ENCODE measurements at places on chromosomes 6 and 20. TPM values are rescaled to one million over a fixed set of nuclear protein-coding genes. Genes with fewer than 3 reads are reported as not detected.
A peak's percentile ranks its signal among the peaks of the same experiment; 100 is the strongest.

Gene TAF8
- 25.8 TPM for total RNA-seq

- no peak overlapping the region for H3K27ac ChIP-seq
- no peak for DNase-seq
- no peaks in the 10 kb centered on the region for H3K36me3 ChIP-seq
- no peak overlapping the region for H3K4me3 ChIP-seq
These were observed 189.1 kb upstream of the TCF21 start for GRCh38 chr6:133699741-133700385.

GRCh38 chr6:43489277-43490072 lies 12.1 kb downstream of the TJAP1 start:
- no peaks in the 10 kb centered on the region for H3K27me3 ChIP-seq
- H3K4me1 ChIP-seq = no peaks in the 10 kb centered on the region
- no peak overlapping the region for H3K4me3 ChIP-seq

Gene NTSR1
- total RNA-seq = not detected

Gene SIRPB2
- total RNA-seq = not detected

DNA sequence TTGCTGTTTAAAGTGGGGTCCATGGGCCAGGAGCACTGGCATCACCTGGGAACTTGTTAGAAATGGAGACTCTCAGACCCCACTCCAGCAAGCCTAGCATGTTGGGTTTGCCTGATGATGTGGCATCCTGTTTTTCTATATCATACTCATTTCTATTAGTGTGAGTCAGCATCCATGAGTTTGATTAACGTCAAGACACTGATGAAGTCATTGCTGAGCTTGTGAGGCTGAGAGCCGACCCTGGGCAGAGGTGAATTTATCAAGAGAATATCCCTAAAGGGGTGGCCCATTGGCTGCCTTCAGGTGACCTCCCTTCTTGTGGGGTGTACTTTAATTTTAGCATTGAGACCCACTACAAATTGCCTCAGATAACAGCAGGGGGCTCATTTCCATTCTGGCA lies 43.4 kb upstream of the RNF144B start:
- no peak for DNase-seq
- H3K36me3 ChIP-seq = no peaks in the 10 kb centered on the region
- H3K27ac ChIP-seq = peak overlapping the region; percentile 93
- peaks cover 64% of the 10 kb centered on the region for H3K4me1 ChIP-seq

Gene CST5
- total RNA-seq = not detected

Gene TJAP1
- 16.3 TPM for total RNA-seq

DNA sequence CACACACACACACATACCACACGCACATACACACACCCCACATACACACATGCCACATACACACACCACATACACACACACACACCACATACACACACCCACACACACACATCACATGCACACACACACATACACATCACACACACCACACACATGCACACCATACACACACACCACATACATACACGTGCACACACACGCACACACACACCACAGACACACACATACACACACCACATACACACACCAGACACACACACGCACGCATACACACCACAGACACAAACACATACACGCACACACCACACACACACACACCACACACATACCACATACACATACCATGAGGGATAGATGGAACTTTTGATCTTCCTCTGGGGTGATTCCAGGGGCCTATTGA lies 90.2 kb downstream of the DLGAP4 start:
- H3K4me1 ChIP-seq = no peaks in the 10 kb centered on the region
- DNase-seq = no peak
- H3K4me3 ChIP-seq = no peak overlapping the region
- H3K36me3 ChIP-seq = no peaks in the 10 kb centered on the region
- H3K27me3 ChIP-seq = no peaks in the 10 kb centered on the region

- peaks cover 6% of the 10 kb centered on the region for H3K4me1 ChIP-seq
- DNase-seq = no peak
- no peak overlapping the region for H3K4me3 ChIP-seq
- H3K27ac ChIP-seq = no peak overlapping the region
- H3K36me3 ChIP-seq = no peaks in the 10 kb centered on the region
- no peaks in the 10 kb centered on the region for H3K27me3 ChIP-seq
These were observed 835 bp downstream of the PRR18 start for GRCh38 chr6:166307082-166308032.

- DNase-seq = no peak
These were observed 127.2 kb downstream of the CDC5L start for GRCh38 chr6:44514576-44515193.

GRCh38 chr20:18728165-18728869 lies 85.3 kb upstream of the SCP2D1 start:
- H3K36me3 ChIP-seq = no peaks in the 10 kb centered on the region
- no peak overlapping the region for H3K27ac ChIP-seq
- H3K27me3 ChIP-seq = no peaks in the 10 kb centered on the region
- peaks cover 32% of the 10 kb centered on the region for H3K4me1 ChIP-seq
- peak overlapping the region; percentile 31 for H3K4me3 ChIP-seq
- peak; percentile 82 for DNase-seq

Gene PRDM13
- not detected for total RNA-seq

- H3K27ac ChIP-seq = no peak overlapping the region
- H3K27me3 ChIP-seq = no peaks in the 10 kb centered on the region
- no peaks in the 10 kb centered on the region for H3K4me1 ChIP-seq
- H3K4me3 ChIP-seq = no peak overlapping the region
These were observed 183.2 kb downstream of the TINAG start for GRCh38 chr6:54491431-54491830.

DNA sequence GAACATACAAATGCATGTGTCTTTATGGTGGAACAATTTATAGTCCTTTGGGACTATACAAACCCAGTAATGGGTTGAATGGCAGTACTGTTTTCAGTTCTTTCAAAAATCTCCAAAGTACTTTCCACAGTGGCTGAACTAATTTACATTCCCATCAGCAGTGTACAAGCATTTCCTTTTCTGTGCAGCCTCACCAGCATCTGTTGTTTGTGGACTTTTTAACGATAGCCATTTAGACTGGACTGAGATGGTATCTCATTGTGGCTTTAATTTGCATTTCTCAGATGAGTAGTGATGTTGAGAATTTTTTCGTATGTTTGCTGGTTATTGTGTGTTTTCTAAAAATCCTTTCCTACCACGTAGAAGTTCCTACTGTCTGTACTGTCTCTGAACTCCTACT lies 327.2 kb upstream of the ZFP64 start:
- H3K4me1 ChIP-seq = no peaks in the 10 kb centered on the region
- H3K27ac ChIP-seq = no peak overlapping the region
- DNase-seq = no peak

GRCh38 chr6:117906958-117907600 lies at the start of gene SLC35F1:
Gene SLC35F1, plus strand, starts transcription at chr6:117907264.
- H3K36me3 ChIP-seq = no peaks in the 10 kb centered on the region
- H3K27me3 ChIP-seq = no peaks in the 10 kb centered on the region
- H3K4me3 ChIP-seq = no peak within 1 kb of the TSS
- DNase-seq = no peak
- H3K4me1 ChIP-seq = no peaks in the 10 kb centered on the region

GRCh38 chr6:38021571-38021970 lies 202.0 kb downstream of the ZFAND3 start:
- no peak overlapping the region for H3K27ac ChIP-seq
- no peak for DNase-seq
- H3K36me3 ChIP-seq = no peaks in the 10 kb centered on the region
- H3K27me3 ChIP-seq = no peaks in the 10 kb centered on the region
- no peak overlapping the region for H3K4me3 ChIP-seq

DNA sequence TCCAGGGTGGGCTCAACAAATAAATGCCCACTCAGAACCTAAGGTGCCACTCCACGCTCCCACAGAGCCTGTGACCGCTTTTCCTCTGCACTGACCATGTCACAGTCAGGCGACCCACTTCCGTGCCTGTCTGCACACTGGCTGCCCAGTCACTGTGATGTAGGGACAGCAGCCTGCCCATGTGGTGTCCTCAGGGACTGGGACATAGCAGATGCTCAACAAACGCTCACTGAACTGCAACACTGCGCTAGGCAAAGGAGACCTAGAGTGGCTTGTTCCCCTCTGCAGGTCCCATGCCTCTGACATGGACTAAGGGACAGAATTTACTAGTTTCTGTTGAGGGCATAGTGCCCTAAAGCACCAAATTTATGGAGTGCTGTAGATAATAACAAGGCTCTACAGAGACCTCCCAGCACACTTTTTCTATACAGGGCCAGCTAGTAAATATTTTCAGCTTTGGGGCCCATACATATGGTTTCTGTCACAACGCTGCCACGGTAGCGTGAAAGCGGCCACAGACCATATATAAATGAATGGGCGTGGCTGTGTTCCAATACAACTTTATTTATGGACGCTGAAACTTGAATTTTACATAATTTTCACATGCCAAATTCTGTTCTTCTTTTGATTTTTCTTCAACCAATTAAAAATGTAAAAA lies 57.8 kb upstream of the MRPS10 start:
- H3K27me3 ChIP-seq = no peaks in the 10 kb centered on the region
- H3K27ac ChIP-seq = no peak overlapping the region
- no peak for DNase-seq
- no peak overlapping the region for H3K4me3 ChIP-seq
- peaks cover 5% of the 10 kb centered on the region for H3K4me1 ChIP-seq

- no peaks in the 10 kb centered on the region for H3K27me3 ChIP-seq
- no peak overlapping the region for H3K27ac ChIP-seq
- H3K4me1 ChIP-seq = no peaks in the 10 kb centered on the region
- H3K4me3 ChIP-seq = no peak overlapping the region
- no peaks in the 10 kb centered on the region for H3K36me3 ChIP-seq
These were observed 8.7 kb downstream of the PHACTR1 start for GRCh38 chr6:12725263-12725662.

DNA sequence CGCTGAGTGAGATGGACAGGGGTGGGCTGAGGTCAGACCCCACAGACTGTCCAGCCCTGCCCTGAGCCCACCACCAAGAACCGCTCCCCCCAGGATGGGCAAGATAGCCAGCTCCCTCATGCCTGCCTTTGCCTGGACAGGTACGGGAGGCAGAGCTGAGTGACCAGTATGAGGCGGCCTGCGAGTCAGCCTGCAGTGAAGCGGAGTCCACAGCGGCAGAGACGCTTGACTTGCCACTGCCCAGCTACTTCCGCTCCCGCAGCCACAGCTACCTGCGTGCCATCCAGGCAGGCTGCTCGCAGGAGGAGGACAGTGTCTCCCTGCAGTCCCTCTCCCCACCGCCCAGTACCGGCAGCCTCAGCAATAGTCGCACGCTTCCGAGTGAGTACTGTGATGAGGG lies 94.8 kb upstream of the MYL9 start:
- H3K4me1 ChIP-seq = no peaks in the 10 kb centered on the region
- H3K36me3 ChIP-seq = no peaks in the 10 kb centered on the region
- H3K27ac ChIP-seq = no peak overlapping the region
- no peak for DNase-seq
- no peak overlapping the region for H3K4me3 ChIP-seq
- H3K27me3 ChIP-seq = no peaks in the 10 kb centered on the region

DNA sequence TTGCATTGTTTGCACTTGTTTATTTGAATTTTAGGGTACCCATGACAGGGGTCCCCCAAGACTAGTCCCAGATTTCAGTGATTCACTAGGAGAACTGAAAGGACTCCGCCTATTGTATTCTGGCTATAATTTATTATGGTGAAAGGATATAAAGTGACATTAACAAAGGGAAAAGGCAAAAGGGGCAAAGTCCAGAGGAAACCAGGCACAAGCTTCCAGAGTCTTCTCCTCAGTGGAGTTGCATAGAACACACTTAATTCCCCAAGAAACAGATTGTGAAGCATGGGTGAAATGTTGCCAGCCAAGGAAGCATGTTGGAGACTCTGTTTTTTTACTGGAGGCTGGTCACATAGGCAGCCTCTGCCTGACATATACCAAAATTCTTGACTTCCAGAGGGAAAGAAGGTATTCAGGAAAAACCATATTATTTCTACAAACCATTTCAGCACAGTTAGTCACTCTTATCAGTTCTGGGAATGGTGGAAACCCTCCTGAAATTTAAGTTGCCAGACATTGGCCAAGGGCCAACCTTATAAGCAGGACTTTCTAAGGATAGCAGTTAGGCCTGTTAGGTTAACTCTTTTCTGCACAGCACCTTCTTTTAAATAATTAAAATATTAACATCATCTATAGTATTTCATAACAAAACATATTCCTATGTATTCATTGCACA lies 71.8 kb downstream of the FIG4 start:
- no peak overlapping the region for H3K4me3 ChIP-seq
- no peaks in the 10 kb centered on the region for H3K36me3 ChIP-seq
- H3K27me3 ChIP-seq = no peaks in the 10 kb centered on the region
- H3K4me1 ChIP-seq = peaks cover 16% of the 10 kb centered on the region
- no peak for DNase-seq
- H3K27ac ChIP-seq = no peak overlapping the region

Gene SPATS1
- not detected for total RNA-seq

Gene GHRH
- total RNA-seq = not detected

DNA sequence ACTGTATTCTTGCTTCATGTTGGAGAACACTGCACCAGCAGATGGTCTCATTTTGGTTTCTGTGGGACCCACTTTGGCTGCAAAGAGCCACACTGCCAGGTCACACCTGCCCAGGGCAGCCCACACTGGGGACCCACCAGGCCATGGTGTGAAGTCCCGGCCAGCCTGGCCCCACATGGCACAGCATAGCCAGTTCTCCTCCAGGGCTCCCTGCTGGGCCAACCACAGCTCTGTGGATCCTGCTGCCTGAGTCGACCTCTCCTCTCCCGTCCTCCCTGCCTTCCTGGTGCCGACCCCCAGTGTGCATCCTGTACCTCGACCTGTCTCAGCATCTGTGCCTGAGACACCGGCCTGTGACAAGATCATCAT lies 3.0 kb downstream of the ARFRP1 start:
- H3K36me3 ChIP-seq = peaks cover 14% of the 10 kb centered on the region
- no peak overlapping the region for H3K27ac ChIP-seq
- H3K27me3 ChIP-seq = no peaks in the 10 kb centered on the region
- peaks cover 25% of the 10 kb centered on the region for H3K4me1 ChIP-seq
- no peak for DNase-seq
- no peak overlapping the region for H3K4me3 ChIP-seq

DNA sequence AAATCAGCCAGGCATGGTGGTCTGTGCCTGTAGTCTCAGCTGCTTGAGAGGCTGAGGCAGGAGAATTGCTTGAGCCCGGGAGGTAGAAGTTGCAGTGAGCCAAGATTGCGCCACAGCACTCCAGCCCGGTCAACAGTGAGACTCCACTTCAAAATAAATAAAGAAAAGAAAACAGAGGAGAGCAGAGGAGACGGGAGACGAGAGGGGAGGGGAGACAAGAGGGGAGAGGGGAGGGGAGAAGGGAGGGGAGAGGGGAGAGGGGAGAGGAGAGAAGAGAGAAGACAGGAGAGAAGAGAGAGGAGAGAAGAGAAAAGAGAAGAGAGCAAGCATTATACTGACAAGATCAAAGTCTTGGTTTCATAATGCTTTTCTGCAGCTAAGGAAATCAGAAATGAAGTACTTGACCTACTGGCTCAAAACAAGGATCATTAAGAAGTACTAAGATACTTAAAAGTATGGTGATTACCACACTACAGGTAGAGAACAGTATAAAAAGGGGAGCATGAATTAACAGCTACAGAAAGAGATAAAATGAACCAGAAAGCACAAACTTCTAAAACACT lies 30.5 kb downstream of the FAM8A1 start:
- no peaks in the 10 kb centered on the region for H3K27me3 ChIP-seq
- no peak for DNase-seq
- H3K4me1 ChIP-seq = peaks cover 14% of the 10 kb centered on the region
- no peak overlapping the region for H3K27ac ChIP-seq
